ENCODE measurements at places on chromosomes 3 and 15. TPM values are rescaled to one million over a fixed set of nuclear protein-coding genes. Genes with fewer than 3 reads are reported as not detected.

The GOLGA8T gene
- 0.31 TPM for total RNA-seq

The GAP43 gene
- 167 TPM for total RNA-seq

The SCG3 gene
- total RNA-seq: 52.9 TPM

The FANCD2OS gene
- not detected for total RNA-seq

The LEKR1 gene
- 1.3 TPM for total RNA-seq

The OR5K2 gene
- not detected for total RNA-seq

The ARPP21 gene
- 765 TPM for total RNA-seq

The TRIM42 gene
- not detected for total RNA-seq

The GXYLT2 gene
- 3.4 TPM for total RNA-seq

The FRMD4B gene
- total RNA-seq: 110 TPM

The PLSCR5 gene
- total RNA-seq: not detected

The CAMKV gene
- 283 TPM for total RNA-seq

The CACNA1D gene
- 49.8 TPM for total RNA-seq

The COLQ gene
- total RNA-seq: 14.4 TPM

The SLC2A2 gene
- total RNA-seq: not detected

The EBLN2 gene
- 22.5 TPM for total RNA-seq

The SCN11A gene
- total RNA-seq: 0.63 TPM

The ACY1 gene
- 6.9 TPM for total RNA-seq

The RTP4 gene
- not detected for total RNA-seq

The SH3GL3 gene
- total RNA-seq: 121 TPM

The SAMD7 gene
- total RNA-seq: not detected

The CP gene
- 0.94 TPM for total RNA-seq

The BFSP2 gene
- 2.5 TPM for total RNA-seq

The WDR93 gene
- total RNA-seq: 0.63 TPM

The CFAP100 gene
- total RNA-seq: 5.9 TPM

The WDR49 gene
- 8.8 TPM for total RNA-seq

The TM4SF4 gene
- not detected for total RNA-seq

The FHIT gene
- 4.7 TPM for total RNA-seq

The DUOXA2 gene
- not detected for total RNA-seq

The MLF1 gene
- total RNA-seq: 24.7 TPM

The BCL6 gene
- total RNA-seq: 65.4 TPM

The NUSAP1 gene
- total RNA-seq: 34.4 TPM

The WNT7A gene
- 10.6 TPM for total RNA-seq

The RAB5A gene
- total RNA-seq: 96.7 TPM

The ASB14 gene
- not detected for total RNA-seq

The SMCO1 gene
- total RNA-seq: not detected

The GOLGA6B gene
- total RNA-seq: not detected

The CSPG4 gene
- total RNA-seq: 6.6 TPM
